ENCODE measurements at places on chromosomes 12 and 14.

DNA sequence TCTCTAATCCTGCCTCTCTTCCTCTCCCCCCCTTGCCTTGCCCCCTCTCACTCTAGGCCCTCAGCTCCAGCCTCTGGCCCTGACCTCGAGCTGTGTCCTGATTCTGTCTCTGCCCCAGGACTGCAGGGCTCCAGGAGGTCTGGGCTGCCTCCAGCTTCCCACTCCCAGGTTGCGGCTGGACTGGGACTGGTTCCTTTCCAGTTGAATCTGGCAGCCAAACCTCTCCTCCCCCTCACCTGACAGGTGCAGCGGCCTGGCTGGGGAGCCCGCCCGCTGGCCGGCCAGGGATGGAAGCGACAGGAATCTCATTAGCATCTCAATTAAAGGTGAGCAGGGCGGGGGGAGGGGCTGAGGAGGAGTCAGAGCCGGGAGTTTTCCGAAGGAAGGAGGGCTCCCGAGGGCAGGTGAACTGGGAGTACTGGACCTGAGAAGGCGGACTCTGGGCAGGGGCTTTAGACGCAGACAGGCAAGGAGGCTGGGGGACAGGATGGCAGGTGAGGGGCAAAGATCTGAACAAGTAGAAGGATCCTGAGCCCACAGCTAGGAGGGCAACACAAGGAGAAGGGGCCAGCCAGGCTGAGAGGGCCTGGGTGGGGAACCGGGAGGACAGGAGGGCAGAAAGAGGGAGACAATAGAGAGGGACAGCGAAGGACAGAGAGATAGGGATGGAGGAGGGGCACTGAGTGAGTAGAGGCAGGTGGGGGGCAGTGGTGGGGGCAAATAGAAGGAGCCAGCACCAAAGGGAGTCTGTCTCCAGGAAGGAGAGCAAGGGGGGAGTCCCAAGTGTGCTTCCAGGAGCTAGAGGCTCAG, at the start of gene SCNN1A:
Gene SCNN1A (minus strand): TSS at position 295 of the 810 bp plus-strand sequence. CDS start 780 bp downstream, outside the sequence.
- DNase-seq = no peak

DNA sequence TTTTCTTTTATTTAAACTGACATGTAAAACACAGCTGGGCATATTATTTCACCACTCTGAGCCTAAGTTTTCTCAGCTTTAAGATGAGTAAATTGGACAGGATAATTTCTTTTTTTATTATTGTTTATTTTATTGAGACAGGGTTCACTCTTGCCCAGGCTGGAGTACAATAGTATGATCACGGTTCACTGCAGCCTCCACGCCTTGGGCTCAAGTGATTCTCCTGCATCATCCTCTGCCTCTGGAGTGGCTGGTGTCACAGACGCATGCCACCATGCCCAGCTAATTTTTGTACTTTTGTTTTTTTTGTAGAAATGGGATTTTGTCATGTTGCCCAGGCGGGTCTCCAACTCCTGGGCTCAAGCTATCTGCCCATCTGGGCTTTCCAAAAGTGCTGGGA, 12.7 kb downstream of the BMAL2 start:
- no peak for DNase-seq

- no peak for DNase-seq
Observed at GRCh38 chr14:22418631-22419030, 170.4 kb downstream of the DAD1 start.

- no peak for DNase-seq
Observed at GRCh38 chr12:75488553-75488952, 8.0 kb downstream of the GLIPR1 start.

GRCh38 chr14:48274826-48275225, 599.4 kb upstream of the MDGA2 start:
- no peak for DNase-seq

GRCh38 chr14:49702725-49703124, 9.8 kb downstream of the KLHDC1 start:
- no peak for DNase-seq

DNA sequence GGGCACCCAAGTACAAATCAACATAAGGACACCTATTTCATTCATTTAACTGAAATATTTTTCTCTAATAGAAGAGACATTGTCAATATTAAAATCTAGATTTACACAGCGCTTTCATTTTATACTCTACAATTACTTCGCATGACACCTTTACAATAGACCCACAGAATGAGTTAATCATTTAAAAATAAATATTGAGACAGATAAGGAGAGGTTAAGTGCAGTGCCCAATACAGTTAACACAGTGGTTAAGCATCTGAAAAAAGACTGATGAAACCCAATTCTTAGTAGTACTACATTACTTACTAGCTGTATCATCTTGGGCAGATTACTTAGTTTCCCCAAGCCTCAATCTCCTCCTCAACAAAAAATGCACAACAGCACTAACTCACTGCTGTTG, 116.2 kb downstream of the DENND5B start:
- DNase-seq = no peak

- no peak for DNase-seq
Observed at GRCh38 chr14:43671716-43672485, 835.2 kb downstream of the FSCB start.

DNA sequence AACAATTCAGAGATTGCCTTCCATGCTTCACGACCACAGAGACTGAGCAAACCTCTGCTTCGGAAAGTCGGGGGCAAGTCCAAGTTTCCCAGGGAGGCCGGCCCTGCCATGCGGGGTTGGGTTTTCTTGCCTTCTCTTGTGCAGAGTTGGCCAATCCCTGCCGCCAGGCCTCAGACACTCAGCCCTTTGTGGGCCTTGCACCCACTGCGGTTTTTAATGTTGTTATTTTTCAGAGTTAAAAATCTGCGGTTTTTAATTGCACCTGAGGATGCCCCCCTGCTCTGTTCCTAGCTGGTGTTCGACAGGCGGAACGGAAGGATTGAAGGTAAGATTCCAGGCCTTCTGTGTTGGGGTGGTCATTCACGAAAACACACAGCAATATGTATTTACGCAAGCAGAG, 108.7 kb downstream of the CALM1 start:
- DNase-seq = no peak

DNA sequence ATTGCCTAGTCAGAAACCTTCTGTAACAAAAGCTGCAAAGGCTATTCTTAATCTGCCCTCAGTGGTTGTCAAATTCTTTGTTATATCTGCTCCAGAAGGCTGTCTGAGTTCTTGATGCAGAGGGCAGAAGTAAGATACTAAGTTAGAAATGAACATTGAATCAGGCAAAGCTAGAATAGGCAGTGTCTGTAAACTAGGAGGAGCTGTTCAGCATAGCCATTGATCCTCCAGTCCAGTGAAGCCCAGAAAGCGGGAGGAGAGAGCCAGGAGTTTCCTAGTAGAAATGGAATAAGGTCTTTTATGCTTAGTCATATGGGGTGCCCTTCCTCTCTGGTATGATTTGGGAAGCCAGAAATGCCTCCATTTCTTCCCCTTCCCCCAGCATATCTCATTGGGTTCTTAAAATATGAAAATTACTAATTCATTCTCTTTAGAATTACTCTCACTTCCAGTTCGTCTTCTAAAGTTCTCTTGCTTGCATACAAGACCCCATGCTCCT, 76.2 kb downstream of the APAF1 start:
- no peak for DNase-seq

DNA sequence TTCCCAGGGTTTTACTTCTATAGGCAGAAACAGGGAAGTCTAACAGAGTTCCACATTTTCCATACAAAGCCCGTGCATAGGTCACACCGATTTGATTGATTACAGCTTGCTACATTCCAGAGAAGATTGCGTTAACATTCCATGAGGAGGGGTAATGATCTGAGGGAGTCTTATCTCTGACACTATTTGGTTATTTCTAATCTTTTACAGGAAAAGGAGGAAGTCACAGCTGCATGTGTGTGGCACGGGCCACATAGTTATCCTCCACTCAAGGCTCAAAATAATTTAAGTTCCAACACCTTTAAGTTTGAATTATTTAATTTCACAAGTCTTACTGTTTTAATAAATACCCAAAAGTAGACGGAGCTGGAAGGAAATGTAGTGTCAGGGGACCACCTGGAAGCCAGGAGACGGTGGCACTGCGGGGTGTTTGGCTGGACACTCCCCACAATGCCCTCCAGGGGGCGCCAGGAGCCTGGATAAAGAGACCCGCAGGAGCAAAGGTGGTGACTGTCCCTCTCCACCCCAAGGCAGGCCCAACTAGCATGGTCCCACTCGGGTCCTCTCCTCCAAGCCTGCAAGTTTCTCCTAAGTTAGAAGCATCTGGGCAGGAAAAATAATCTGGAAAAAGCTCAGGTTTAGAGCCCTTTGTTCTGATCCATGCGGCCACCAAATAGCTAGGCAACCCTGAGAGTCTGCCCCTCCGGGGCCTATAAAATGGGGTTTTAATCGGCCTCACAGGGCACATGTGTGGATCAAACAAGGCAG, 20.2 kb downstream of the KRT8 start:
- DNase-seq = no peak

GRCh38 chr12:18861287-18861858, 123.5 kb downstream of the CAPZA3 start:
- no peak for DNase-seq

- no peak for DNase-seq
Observed at GRCh38 chr12:52686063-52686462, 5.9 kb upstream of the KRT1 start.

- DNase-seq = no peak
Observed at GRCh38 chr14:52044791-52045522, 23.9 kb downstream of the NID2 start.

- no peak for DNase-seq
Observed at GRCh38 chr14:74408870-74409269, 17.1 kb downstream of the SYNDIG1L start.

GRCh38 chr12:2637371-2637770, 157.4 kb upstream of the FKBP4 start:
- DNase-seq = no peak

DNA sequence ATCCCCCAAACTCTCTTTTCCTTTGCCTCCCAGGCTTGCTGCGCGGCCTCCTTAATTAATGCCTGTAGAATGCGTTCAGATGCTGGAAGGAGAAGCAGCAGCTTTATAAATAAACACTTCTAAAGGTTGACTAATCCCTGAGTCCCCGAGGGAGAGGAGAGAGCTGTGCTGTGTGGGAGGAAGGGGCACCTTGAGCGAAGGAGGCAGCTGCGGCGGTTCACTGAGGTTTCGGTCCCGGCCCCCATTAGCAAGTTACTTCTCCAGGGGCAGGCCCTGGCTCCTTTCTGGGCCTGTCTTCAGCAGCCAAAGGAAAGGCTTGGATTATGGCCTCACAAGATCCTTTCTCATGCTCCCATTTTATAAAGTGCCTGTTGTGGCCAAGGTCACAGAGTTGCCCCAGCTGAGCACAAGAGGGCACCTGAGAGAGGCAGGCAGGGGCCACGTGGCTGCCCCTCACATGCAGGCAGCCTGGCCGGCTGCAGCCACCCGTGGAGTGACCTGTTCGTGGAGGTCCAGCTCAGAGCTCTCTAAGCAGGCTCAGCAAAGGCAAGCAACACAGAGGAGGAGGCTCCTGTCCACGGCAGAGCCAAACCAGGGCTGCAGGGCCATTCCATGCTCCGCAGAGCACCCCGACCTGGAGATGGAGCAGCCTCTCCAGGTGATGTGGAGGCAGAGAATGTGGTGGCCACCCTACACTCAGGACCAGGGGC, 15.0 kb upstream of the CACNA2D4 start:
- DNase-seq = no peak

GRCh38 chr12:120537856-120538220, 3.7 kb downstream of the RNF10 start:
- DNase-seq = no peak

- no peak for DNase-seq
Observed at GRCh38 chr14:80354860-80355581, 143.7 kb upstream of the DIO2 start.

DNA sequence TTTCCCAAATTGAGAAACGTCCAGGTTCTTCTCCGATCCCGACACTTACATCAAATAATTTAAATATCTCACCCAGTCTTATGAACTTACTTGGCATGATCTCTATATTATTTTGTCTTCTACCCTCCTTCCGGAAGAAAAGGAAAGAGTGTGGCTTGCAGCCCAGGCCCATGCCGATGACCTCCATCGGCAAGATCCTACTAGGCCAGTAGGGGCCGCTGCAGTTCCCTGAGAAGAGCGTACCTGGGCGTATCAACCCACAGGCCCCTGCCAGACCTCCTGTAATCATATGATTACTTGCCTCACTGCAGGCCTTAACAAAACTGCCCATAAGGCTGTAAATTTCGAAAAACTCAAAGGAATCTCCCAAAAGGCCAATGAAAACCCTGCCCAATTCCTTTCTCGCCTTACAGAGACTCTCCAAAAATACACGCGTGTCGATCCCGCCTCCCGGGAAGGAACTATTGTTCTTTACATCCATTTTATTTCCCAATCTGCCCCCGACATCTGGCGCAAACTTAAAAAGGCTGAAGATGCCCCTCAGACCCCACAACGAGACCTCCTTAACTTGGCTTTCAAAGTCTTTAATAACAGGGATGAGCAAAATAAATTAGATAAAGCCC, 69.6 kb downstream of the MOK start:
- peak; percentile 49 for DNase-seq

GRCh38 chr14:71250791-71251190, 343.5 kb downstream of the PCNX1 start:
- no peak for DNase-seq

GRCh38 chr12:65300679-65301349, 22.3 kb downstream of the MSRB3 start:
- DNase-seq = no peak

- peak; percentile 62 for DNase-seq
Observed at GRCh38 chr14:89618811-89619551, 201.9 kb upstream of the FOXN3 start.

GRCh38 chr14:50038398-50039119, 77.8 kb downstream of the VCPKMT start:
- DNase-seq = no peak

DNA sequence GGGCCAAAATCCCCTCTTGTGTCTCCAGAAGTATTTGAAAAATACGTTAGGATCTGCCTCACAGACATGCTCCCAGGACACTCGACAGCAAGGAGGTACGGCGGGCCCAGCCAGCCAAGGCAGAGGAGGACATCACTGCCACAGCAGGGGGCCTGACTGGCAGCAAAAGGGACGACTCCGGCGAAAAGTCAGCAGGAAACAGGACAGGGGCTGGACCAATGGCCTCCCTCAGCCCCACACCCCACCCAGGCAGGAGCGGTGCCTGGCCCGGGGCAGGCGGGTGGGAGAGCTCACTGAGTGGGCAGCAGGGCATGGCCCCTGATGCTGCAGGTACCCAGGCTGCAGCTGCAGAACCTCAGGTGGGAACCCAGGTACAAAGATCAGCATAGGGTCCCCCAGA, 17.8 kb downstream of the BRF1 start:
- no peak for DNase-seq

GRCh38 chr14:62187265-62187664, 425.0 kb downstream of the SNAPC1 start:
- no peak for DNase-seq

DNA sequence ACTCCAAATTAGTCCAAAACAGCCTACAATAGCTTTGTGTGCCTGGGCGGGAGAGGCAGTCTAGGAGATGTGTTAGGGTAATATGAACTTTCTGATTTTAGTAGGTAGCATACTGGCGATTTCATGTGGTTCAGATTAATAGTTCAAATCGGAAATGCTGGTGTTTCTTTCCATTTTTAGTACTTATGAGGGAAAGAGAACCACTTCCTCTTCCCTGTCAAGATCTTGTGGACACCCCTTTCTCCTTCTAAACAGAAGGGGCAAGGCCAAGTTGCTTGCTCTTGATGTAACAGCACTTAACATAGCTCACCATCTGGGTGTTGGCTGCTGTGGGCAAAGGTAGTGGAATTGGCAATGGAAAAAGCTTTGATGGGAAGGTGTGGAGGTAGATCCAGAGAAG, 32.2 kb upstream of the IGF1 start:
- DNase-seq = no peak

GRCh38 chr12:7112041-7112440, 3.0 kb upstream of the C1RL start:
- DNase-seq = no peak

- no peak for DNase-seq
Observed at GRCh38 chr14:30445852-30446251, 113.1 kb upstream of the G2E3 start.
